Stimulated activated effector memory CD8-positive, alpha-beta T cell treated with anti-CD3 and anti-CD28 coated beads, Interleukin-12 subunit alpha, Interleukin-12 subunit beta, amount 100 ng/mL, for 72 hours (primary cell): ENCODE measurements at places on chromosomes 16 and 17.

DNA sequence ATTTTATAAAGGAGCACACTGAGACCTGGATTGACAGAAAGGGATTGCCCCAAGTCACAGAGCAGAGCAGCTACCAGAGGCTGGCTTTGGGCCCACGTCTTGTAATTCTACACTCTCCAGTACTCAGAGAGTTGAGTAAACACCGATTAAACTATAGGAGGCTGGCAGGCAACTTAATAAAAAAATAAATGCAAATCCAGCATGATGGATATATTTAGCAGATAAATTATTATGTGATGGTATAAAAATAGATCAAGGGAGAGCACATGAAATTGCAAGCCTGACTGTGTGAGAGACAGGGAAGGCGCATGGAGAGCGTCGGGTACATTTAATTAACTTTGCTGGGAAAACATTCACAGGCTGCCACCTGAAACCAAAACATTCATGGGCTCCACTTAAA lies 87.7 kb upstream of the CCL2 start:
- no peak for DNase-seq

DNA sequence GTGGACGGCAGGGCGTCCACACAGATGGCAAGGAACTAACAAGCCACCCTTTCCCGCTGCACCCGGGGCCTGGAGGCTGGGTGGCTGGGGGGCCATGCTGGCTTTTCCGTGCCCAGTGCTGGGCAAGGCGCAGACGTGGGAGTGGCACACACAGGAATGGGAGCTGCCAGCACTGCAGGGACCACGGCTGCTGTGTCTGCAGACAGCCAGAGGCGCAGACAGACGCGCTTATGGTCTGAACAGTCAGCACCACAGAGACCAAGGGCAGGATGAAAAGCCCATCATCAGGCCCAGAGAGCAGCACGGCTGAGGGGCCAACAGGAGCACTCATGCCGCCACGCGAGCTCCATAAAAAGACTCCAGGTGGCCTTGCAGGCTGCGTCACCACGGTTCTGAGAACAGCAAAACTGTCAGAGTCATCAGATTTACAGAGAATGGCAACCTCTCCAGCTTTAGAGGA lies 24.0 kb downstream of the PDIA2 start:
- DNase-seq = no peak

GRCh38 chr17:73564843-73565242 lies 79.4 kb downstream of the SDK2 start:
- DNase-seq = no peak

DNA sequence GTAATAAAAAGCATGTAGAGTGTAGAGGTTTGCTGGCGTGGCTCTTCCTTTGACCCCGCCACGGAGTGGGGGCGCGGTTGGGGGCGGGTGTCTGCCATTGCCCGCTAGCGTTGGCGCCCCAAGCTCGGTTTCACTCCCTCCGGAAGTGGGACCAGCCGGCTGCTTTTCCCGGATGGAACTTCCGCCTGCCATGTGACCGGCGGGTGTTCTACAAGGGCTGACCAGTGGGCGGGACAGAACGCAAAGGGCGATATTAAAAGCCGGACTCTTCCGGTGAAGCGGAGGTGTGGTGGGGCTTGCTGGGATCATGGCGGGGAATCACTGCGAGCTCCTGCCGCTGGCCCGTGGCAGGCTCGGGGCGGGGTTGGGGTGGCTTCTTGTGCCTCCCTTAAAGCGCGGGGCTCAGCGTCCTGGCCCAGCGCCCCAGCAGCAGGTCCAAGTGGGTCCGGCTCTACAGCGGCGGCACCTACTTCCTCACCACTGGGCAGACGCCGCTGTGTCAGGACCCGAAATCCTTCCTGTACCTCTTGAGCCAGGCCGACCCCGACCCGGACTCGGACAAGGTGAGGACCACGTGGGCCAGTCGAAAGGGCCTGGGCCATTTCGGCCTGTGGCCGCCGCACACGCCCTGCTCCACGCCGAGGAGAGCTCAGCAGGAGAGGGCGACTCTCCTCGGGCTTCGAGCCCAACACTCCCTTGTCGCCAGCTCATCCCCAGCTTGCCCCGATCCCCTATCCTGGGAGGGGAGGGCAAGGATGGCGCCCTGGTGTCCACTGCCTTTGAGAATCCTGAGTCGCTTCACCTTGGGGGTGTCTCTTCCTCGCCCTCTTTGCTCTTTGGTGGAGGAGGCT lies 65.6 kb downstream of the PDPK1 start:
- DNase-seq = peak; percentile 77

GRCh38 chr17:39641883-39642282 lies 4.9 kb downstream of the STARD3 start:
- no peak for DNase-seq
